ENCODE measurements at places on chromosomes 1 and 21.

GRCh38 chr1:115665319-115666096 lies 23.7 kb downstream of the VANGL1 start:
- no peak for DNase-seq

DNA sequence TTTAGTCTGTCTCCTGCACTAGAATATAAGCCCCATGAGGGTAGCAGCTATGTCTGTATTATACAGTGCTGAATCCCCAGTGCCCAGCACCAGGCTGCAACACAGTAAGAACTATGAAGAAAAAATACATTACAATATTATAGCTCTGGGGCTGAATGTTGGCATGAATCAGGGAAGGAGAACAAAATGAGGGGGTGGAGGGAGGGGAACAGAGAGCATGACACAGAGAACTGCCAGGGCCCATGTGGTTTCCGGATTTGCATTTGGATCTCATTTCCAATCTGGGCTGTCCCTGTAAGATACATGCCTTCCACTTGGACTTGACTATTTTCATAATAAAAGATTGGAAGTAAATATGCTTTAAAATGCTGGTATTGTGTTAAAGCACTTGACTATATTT lies 35.8 kb downstream of the C1orf198 start:
- no peak for DNase-seq

GRCh38 chr1:5983361-5984103 lies 8.7 kb downstream of the NPHP4 start:
- DNase-seq: no peak

GRCh38 chr1:184276416-184276815 lies 110.4 kb upstream of the C1orf21 start:
- no peak for DNase-seq

GRCh38 chr1:213324859-213325258 lies 273.8 kb downstream of the RPS6KC1 start:
- no peak for DNase-seq

- DNase-seq: no peak
Measured at GRCh38 chr1:55071477-55071876, 32.1 kb downstream of the PCSK9 start.

- no peak for DNase-seq
Measured at GRCh38 chr1:109290998-109291397, 8.1 kb upstream of the PSRC1 start.

DNA sequence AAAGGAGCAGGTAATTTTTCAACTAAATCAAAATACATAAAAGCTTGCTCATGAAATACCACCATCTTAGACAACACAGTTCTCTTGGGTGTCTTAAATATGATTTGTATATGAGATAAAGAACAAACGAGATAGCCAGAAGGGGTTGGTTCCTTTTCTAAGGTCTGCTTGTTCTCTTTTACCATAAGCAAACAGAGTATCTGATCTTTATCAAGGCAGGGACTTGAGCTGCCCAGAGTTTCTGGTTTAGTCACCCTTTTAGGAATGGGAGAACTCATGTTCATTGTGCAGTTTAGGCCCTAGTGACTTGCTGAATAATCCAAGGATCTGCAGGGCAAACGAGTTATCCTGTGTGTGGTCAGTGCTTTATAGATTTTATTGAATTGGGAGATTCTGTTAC lies 3.0 kb upstream of the SUCO start:
- DNase-seq: no peak

GRCh38 chr1:182615468-182616129 lies 11.4 kb upstream of the RGS16 start:
- DNase-seq: no peak

DNA sequence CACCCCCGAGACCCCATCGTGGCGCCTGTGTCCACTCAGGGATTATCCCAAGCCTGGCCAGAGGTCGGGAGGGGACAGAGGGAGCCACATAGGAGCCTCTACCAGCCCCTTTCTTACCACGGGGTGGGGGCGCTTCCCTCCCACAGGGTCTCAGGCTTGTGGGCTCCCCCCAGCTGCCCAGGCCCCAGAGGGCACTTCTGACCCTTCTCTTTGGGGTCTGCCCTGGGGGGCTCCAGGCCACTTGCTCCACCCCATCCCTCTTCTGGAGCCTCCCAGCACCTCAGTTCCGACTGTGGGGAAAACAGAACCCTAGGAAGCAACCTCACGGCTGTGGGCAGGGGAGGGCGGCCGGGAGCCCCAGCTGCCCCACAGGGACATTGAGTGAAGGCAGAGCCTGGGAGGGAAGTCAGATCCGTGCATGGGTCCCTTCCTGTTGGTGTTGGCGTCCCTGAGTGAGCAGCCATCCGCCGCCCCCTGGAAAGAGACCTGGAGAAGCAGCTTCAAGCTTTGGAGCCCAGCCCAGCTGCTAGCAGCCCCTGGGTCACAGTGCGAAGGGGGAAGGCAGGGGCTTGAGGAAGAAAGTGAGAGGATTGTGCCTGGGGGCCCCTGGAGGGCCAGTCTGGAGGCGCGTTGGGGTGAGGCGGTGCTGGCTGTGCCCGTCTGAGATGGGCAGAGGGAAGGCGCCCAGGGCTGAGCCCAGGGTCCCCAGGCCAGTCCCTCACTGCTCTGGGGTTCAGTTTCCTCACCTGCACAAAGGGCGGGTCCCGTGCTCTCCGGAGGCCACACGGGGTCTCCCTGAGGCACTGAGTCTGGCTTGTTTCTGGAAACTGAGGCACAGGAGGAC lies 22.1 kb downstream of the RRP1 start:
- no peak for DNase-seq

DNA sequence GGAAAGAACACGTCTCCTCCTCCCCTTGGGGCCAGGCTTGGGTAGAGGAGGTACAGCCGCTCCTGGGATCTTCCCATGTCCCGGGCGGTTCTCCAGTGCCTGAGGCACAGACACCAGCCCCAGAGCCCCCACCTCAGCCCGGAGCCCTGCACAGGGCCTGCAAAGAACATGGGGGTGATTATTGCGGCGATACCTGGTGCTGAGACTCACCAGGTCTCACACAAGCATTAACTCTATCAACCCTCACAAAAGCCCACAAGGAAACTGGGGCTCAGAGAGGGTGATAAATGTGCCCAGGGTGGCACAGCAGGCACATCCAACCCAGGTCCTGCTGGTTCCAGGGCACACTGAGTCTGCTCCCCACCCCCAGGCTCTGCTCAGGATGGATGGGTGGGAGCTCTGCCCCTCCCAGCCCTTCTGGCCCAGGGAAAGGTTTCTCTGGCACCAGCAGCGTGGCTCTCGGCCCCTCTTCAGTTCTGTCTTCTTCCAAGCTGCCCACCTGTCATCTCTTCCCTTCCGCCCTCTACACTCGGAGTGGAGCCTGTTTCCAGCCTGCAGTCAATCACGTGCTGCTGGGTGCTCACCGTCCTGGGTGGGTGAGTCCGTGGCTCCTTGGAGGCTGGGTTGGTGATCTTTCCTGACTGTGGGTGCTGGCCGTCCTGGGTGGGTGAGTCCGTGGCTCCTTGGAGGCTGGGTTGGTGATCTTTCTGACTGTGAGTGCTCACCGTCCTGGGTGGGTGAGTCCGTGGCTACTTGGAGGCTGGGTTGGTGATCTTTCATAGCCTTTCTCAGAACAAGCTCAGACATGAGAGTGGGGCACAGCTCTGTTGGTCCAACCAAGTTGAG lies 53.6 kb upstream of the AJAP1 start:
- DNase-seq: no peak

DNA sequence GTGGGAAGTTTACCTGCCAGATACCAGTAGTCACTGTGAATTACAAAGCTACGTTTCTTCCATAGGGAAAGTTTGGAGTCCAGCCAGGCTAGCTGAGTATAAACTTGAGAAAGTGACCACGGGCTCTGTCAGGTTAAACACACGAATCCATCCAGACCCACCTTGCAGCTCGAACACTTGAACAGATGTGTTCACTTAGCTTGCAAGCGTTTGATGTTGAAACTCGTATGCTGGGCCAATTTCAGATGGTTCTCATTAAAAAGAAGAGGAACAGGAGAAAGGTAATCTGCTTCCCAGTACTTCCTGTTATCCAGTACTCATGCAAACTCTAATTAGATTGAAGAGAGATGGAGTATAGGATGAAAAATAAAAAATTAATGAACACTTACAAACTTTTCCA lies 636.4 kb downstream of the SMYD3 start:
- DNase-seq: no peak

- DNase-seq: no peak
Measured at GRCh38 chr1:202710070-202711045, at the start of gene SYT2. SYT2 (minus strand) TSS chr1:202710454; CDS start chr1:202605772, 104,682 bp downstream.

- DNase-seq: no peak
Measured at GRCh38 chr1:16882986-16883385, 12.8 kb upstream of the RNU1-2 start.

GRCh38 chr1:90616395-90616794 lies 100.7 kb downstream of the BARHL2 start:
- DNase-seq: no peak

DNA sequence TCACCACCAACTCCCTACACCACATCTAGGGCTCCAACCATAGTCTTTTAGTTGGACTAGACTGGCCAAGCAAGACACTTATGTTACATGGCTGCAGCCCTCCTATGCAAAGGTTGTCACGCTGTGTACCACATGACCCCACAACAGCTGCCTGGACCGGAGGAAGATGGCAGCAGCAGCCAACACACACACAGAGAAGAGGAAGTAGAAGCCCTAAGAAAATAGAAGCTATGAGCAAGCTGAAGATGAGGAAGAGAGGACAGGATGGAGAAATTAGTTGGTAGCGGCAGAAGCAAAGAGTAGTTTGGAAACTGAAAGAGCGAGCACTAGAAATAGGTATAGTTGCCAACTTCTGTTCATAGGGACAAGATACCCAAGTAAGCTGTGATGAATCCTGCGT lies 60.8 kb upstream of the RALGPS2 start:
- no peak for DNase-seq

GRCh38 chr1:220925707-220926106 lies 46.5 kb downstream of the HLX start:
- no peak for DNase-seq

DNA sequence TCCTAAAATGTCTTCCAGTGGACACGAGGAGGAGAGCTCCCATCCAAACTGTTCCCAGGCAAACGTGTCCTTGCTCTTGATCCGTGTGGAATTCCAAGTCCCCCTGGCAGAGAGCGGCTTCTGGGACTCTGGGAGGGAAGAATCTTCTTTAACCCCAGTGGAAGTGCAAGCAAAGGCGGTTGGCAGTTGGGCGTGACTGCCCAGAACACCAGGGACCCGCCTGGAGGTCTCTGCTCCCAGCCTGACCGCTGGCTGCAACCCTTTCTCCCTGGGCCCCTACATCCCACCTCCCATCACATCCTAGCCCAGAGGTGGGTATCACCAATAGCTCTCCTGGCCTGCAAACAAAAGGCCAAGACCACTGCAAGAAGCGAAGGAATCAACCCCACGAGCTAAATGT lies 17.8 kb downstream of the CASZ1 start:
- no peak for DNase-seq

DNA sequence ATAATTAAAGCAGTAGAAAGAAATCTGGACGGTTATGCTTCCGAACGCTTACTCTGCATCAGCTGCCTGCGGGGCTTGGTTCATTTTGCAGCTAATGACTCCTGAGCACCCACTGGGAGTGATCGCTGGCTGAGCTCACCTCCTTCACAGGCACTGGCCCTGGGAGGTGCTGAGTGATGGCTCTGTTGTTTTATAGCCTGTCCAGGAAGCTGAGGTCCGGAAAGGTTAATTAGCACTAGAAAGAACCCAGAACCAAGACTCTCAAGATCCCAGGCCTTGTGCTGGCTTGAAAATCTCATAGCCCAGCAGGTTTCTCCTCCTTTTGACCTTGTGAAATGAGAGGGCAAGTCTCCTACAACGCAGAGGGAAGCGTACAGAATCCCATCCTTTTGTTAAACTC lies 226.2 kb downstream of the AJAP1 start:
- DNase-seq: no peak

- no peak for DNase-seq
Measured at GRCh38 chr1:12400027-12400693, 170.3 kb downstream of the VPS13D start.

DNA sequence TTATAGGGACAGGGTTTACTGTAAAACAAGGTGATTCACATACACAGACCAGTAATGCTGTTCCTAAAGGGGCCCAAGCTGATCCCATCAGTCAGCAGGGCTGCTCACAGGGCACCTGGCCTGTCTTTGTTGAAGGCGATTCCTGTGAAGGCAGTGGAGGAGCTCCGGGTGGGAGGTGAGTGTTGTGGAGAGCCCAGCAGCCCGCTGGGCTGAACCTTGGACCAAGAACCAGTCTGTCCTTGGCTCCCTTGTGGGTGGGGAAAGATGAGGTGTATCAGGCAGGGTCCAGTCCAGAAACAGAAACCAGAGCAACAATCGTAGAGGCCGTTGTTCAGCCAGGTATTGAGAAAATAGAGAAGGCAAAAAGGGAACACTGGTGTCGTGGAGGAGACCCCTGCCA lies 12.5 kb downstream of the PDXK start:
- DNase-seq: no peak

DNA sequence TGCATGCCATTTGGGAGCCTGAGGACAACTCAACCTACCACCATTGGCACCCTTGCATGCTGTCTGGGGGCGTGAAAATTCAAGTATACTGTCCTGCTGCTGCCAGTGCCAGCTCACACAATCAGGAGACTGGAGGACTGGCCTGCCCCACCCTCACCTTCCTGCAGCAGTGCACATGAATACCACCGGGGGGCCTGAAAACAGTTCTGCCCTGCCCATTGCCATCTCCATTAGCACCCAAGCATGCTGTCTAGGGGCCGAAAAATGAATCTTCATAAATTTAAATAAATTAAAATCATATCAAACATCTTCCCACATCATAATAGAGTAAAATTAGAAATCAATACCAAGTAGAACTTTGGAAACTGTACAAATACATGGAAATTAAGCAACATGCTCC lies 322.1 kb upstream of the TMPRSS15 start:
- no peak for DNase-seq

DNA sequence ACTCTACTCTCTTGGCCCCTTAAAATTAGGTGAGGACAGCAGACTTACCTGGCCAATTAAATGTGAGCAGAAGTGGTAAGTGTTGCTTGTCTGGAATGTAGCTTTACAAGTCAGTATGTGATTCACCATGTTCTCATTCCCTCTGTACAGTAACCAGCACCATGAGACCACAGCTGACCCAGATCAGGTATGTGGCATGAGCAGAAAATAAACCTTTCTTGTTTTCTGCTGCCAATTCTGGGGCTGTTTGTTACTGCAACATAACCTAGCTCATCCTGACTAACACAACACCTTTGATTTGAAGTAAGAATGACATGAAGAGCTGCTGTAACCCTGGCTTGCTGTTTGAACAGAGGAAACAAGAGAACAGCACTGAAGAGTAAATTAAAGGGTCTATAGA lies 24.9 kb downstream of the ITPKB start:
- DNase-seq: no peak

Measured in stimulated activated CD4-positive, alpha-beta T cell treated with anti-CD3 and anti-CD28 coated beads, Interleukin-2, amount 100 ng/mL, for 4 hours (primary cell).